IPS-NIHi11 (cell line): ENCODE measurements at places on chromosomes 16 and 17.

- DNase-seq, result no peak
Observed at GRCh38 chr17:61157246-61157886, 242.3 kb upstream of the TBX2 start.

DNA sequence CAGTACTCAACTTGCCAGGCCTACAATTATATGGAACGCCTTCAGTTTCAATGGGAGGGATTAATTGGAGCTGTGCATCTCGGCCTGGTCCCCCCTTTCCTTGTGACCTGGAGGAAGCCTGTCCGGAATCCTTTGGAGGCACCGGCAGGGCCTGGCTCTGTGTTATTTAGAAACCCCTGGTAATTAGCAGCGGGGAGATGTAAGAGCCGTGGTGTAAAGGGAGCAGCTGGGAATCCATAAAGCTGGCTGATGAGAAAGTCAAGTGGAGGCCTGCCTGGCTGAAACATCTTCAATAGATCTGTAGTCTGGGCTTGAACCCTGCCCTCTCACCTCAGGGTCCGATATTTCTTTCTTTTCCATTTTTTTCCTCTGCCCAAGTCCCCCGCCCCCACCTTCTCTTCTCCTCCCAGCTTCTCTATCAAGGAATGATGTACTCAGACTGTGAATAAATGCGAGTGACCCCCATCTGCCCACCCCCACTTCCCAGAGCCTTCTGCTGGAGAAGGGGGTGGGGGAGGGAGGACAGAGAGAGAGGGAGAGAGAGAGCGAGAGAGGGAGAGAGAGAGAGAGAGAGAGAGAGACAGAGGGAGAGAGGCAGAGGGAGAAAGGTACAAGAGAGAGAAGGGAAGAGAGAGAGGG is 495.5 kb upstream of the ZFHX3 start:
- no peak for DNase-seq

DNA sequence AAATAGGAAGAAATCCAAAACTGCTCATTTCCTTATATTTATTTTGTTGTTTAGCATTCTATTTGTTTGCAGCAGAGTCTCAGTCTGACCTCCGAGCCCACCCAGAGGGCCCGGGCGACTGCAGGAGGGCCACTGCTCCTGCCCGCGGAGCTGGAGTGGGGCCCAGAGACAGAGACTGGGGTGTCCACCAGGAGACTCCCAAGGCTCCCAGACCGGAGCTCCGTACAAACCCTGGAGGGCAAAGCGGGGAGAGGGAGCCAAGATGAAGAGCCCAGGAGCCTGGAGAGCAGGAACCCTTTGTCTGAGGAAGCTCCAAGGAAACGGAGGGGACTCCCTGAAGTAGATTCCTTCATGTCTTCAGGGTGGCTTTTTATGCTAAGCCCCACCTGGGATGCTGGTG is 57.9 kb downstream of the AXIN2 start:
- DNase-seq, result no peak

DNA sequence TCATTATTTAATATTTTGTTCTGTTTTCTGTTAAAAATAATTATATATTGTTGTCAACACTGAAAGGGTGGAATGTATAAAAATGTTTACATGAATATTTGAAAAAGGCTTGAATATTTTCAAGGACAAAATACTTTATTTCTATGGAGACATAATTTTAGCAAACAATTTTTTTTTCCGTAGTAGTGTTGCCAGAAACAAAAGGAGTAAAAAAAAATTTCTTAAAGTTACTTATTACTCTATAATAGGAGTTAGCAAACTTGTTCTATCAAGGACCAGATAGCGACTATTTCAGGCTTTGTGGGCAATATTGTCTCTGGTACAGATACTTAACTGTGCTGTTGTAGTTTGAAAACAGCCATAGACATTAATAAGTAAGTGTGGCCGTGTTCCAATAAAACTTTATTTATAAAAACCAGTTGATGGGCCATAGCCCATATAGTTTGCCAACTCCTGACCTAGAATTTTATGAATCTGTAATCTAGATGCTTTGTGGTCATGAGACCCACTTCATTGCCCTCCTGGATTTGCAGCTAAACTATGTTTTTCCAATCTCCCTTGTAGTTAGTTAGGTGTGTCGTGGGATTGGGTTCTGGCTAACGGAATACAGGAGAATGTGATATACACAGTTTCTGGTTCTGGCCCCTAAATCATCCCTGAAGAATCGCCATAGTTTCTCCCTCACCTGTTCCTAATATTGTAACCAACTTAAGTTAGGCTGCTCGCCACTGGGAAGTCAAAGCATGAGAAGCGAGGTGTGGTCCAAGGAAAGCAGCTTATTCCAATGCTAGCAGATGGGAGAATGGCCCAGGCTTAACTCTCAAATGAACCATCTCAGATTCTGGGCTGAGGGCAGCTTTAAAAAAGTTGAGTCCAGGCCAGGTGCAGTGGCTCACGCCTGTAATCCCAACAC is 153.6 kb downstream of the ABCA8 start:
- DNase-seq, result no peak

GRCh38 chr16:89005201-89006035 is 28.4 kb upstream of the CBFA2T3 start:
- no peak for DNase-seq

GRCh38 chr17:17056156-17056539 is 13.9 kb downstream of the MPRIP start:
- DNase-seq, result no peak

DNA sequence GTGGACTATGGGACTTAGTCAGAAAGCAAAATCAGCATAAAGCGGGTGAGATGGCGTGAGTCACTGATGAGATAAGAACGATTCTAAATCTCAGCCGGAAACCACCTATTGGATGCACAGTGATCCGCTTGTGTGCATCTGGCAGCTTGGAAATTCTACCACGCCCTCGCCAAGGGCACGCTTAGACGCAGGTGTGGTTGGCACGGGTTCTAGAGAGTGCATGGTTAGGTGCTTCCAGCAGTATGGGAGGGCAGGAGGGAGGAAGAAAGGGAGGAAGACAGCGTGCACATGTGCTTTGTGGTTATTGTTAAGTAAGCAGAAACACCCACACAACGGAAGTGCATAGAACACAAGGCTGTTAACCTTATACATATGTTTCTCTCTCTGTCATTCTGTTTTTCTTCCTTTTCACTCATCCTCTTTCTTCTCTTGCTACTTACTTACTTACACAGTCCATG is 374.0 kb upstream of the ASIC2 start:
- DNase-seq, result no peak

- no peak for DNase-seq
Observed at GRCh38 chr17:40536295-40537171, 28.7 kb downstream of the CCR7 start.

GRCh38 chr17:77414811-77415400 is 274.1 kb downstream of the SEC14L1 start:
- DNase-seq, result no peak

DNA sequence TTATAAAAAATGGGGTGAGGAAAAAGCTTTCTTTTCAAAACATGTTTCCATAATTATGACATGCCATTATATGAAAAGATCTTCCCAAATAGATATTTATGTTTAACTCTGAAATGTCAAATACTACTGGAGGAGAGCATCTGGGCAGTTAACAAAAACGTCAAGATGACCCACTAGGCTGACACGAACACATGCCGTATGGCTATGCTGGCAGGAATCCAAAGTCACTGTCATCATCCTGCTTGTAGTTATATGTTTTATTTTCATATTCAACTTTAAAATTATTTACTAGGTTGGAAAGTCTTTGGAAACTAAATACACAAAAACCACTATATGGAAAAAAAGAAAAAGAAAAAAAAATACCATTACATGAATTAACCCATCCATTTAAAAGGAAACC is 27.3 kb downstream of the ANKFY1 start:
- no peak for DNase-seq

GRCh38 chr17:74544991-74545842 is 698 bp downstream of the CD300C start:
- DNase-seq, result no peak

DNA sequence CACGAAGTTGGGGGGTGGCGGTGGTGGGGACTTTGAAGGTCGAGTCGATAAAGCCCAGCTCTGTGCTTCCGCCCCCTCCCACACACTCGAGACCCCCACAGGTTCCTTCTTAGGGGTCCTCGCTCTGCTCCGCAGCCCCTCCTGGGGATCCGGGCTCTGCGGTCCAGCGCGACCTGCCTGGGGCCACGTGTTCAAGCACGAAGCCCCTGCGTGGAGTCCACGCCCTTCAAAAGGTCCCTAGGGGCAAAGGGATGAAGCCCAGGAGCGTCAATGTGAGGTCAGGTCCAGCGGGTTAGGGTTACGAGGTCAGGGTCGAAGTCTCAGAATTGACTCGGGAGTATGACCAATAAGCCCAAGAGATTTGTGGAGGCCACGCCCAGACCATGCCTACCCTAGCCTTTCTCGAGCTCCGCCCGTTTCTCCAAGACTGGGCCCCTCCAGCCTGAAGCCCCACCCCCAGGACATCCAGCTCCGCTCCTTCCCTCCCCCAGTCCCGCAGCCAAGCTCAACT is 786 bp upstream of the CACNA1G start:
- DNase-seq, result peak; percentile 86

GRCh38 chr17:17837966-17838962 is 1.5 kb upstream of the SREBF1 start:
- DNase-seq, result no peak

DNA sequence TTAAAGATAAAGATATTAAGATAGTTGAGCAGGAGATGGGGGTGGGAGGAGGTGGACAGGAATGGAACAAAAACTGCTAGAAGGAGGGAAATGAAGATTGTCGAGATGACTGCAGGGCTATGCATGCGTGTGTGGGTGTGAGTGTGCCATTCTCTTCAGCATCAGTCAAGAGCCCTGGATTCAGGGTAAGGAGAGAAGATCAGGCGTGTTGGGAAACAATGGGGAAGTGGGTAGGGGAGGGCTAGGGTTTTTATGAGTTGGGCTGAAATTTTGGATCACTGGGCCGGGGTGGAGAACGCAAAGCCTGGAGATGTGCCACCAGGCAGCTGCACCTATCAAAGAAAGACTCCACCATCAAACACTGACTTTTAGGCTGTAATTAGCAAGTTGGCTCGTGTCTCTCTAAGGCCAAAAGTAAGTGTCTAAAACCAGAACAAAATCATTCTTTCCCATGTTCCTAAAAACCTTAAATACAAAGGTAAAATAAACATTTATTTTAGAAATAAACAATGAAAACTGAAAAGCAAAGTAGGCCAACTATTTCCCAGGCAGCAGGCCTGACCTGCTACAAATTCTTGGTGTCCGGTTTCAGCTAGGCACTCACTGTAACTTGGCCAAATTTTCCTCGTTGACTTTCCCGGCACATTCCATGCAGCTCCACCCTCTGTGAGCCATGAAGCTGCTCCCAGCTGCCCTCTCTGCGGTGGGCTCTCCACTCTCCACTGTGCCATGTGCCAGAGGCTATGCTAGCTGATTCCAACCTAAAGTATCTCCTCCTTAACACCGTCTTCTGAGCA is 4.2 kb downstream of the CDRT4 start:
- DNase-seq, result peak; percentile 62

DNA sequence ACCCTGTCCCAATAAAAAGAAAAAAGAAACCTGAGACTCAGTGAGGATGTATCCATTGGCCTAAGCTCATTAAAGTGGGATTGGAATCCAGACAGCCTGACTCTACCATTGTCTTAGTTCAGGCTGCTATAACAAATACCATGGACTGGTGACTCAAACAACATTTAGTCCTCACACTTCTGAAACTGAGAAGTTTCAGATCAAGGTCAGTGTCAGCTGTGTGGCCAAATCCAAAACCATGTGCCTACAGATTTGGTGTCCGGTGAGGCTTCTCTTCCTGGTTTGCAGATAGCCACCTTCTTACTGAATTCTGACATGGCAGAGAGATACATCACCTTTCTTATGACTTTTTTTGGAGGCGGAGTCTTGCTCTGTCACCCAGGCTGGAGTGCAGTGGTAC is 53.3 kb upstream of the KDM8 start:
- DNase-seq, result no peak

- DNase-seq, result no peak
Observed at GRCh38 chr16:63422715-63423114, 1386.5 kb upstream of the CDH8 start.

GRCh38 chr16:26295625-26296304 is 604.0 kb downstream of the HS3ST4 start:
- no peak for DNase-seq

DNA sequence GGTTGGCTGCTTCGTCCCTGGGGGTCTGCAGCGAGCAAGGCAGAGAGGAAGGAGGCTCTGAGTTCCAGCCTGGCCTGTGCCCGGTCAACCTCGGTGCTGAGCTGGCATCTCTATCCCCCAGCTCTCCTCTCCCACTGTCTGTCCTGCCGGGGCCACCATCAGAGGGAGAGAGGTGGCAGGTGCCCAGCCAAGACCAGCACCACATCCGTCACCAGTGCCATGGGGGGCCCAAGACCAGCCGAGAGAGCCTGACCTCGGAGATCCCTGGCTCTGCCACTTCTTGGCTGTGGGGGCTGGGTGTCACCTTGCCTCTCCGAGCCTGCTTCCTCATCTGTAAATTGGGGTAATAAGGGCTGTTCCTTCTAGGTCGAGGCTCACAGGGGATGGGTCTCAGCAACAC is 560 bp upstream of the P2RX1 start:
- no peak for DNase-seq

DNA sequence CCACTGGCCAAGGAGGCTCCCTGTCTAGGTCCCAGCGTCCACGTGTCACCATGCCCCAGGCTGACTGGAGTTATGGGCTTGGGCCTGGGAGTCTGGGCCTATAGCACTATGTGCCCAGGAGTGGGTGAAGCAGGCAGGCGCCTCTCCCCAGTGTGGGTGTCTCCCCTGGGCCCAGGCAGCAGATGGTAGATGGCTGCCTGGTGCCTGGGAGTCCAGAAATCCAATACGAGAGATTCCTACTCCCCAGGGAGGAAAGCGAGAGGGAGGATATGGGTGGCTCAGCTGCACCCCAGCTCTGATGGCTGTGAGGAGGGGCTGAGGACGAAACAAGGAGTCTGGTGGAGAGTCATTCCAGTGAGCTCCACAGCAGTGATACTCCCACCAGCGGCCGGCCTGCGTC is 5.0 kb downstream of the KCNH6 start:
- no peak for DNase-seq

- no peak for DNase-seq
Observed at GRCh38 chr16:57745768-57746167, 10.2 kb downstream of the KATNB1 start.

GRCh38 chr17:32498391-32498790 is 11.6 kb downstream of the CDK5R1 start:
- peak; percentile 74 for DNase-seq

GRCh38 chr16:4081047-4081446 is 35.2 kb downstream of the ADCY9 start:
- DNase-seq, result no peak

DNA sequence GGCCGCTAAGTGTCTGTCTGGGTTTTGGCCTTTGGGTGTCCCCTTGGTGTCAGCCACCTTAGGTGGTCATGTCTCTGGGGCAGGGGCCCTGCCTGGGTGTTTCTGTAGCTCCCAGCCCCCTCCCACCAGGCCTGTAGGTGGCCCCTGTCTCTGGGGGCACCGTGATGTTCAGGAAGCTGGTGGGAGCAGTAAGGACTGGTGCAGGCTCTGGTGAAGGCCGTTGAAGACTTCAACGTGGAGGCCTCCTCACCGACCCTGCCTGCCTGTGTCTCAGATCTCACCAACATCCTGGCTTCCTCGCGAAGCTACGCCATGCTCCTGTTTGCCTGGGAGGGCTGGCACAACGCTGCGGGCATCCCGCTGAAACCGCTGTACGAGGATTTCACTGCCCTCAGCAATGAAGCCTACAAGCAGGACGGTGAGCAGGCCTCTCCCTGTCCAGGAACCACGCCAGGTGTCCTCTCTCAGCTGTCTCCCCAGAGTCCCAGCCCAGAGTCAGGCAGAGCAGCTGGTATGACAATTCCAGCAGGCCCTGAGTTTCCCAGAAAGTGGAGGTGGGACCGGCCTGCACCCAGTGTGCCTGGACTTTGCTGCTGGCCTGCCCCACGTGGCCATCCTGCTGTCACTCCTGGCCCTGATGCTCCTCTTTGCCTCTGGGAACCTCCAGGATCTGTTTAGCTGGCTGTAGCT is 2.8 kb downstream of the ACE start:
- no peak for DNase-seq
